ENCODE measurements at places on chromosomes 12 and 14.
A peak's percentile ranks its signal among the peaks of the same experiment; 100 is the strongest.

DNA sequence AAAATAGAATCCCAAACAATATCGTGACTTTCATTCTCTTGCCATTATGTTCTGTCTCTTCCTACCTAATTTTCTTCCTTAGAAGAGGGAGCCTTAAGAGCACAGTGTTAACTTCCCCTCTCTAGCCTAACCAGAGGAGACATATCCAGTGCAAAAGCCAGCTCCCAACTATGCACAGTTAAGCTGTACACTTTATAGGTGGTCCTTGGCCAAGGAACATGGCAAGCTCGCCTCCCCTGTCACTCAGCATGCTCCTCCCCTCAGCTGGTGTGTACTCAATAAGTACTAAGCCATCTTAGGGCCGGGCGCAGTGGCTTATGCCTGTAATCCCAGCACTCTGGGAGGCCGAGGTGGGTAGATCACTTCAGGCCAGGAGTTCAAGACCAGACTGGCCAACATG, 255.1 kb upstream of the TMPO start:
- no peak overlapping the region for H3K4me3 ChIP-seq
- DNase-seq: no peak
- H3K27ac ChIP-seq: no peak overlapping the region

GRCh38 chr12:48615681-48616080, 45.8 kb upstream of the LALBA start:
- DNase-seq: no peak
- peaks cover 41% of the 10 kb centered on the region for H3K27me3 ChIP-seq
- H3K4me1 ChIP-seq: no peaks in the 10 kb centered on the region
- peaks cover 5% of the 10 kb centered on the region for H3K36me3 ChIP-seq
- no peak overlapping the region for H3K27ac ChIP-seq
- H3K4me3 ChIP-seq: no peak overlapping the region

DNA sequence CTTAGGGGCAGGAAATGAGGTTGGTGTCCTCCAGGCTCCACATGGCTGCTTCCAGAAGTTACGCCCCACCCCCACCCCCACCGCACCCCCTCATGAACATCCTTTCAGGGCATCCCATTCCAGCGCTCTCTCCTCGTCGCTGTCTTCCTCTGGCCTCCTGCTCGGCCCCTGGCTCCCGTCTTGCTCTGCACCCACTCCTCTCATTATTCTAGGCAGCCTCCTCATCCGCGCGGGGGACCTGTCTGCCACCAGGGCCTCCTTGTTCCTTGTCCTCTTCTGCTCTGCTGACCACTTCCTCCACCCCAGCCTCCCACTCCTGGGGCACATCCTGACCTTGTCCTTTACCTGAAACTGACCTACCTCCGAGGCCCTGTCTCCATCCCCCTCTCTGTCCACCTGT, 29.8 kb upstream of the PLEKHG6 start:
- peaks cover 49% of the 10 kb centered on the region for H3K27me3 ChIP-seq
- no peaks in the 10 kb centered on the region for H3K36me3 ChIP-seq
- no peak overlapping the region for H3K4me3 ChIP-seq
- H3K4me1 ChIP-seq: peaks cover 5% of the 10 kb centered on the region

GRCh38 chr14:50801706-50802105, 29.3 kb downstream of the NIN start:
- H3K4me3 ChIP-seq: no peak overlapping the region
- DNase-seq: no peak
- H3K27me3 ChIP-seq: no peaks in the 10 kb centered on the region
- no peak overlapping the region for H3K27ac ChIP-seq
- peaks cover 29% of the 10 kb centered on the region for H3K36me3 ChIP-seq
- H3K4me1 ChIP-seq: peaks cover 4% of the 10 kb centered on the region

DNA sequence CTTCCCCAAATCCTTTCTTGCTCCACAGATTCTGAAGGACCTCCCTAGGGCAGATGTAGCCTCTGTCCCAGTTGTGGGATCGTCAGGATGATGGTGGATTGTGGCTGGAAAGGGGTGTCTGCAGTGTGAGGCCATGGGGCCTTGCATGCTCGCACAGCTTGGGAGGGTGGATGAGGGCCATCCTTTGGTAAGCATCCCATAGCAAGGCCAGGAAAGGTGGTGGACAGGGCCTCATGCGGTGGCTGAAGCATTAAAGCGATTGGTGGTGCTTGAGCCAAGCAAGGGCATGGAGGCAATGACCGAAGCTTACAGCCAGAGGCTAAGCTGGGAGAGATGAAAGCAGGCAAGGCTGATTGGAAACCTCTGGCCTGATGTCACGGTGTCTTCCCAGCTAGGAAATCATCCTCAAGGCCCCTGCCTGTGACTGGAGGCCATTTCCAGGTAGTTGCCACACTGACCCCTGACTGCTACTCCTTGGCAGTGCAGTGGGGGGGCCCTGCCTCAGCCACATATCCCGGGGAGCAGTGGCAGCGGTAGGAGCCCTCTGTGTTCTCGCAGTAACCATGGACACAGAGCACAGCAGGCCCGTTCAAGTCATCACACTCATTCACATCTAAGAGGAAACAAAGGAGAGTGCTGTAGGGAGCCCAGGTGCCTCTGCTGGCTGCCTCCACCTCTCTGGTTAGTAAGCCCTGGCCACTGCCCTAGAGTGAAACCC, 7.0 kb downstream of the ISCA2 start:
- no peak for DNase-seq
- no peak overlapping the region for H3K4me3 ChIP-seq

GRCh38 chr14:58718226-58719205, 80.8 kb downstream of the DACT1 start:
- H3K4me1 ChIP-seq: no peaks in the 10 kb centered on the region
- H3K27me3 ChIP-seq: peaks cover 3% of the 10 kb centered on the region
- H3K36me3 ChIP-seq: no peaks in the 10 kb centered on the region
- no peak overlapping the region for H3K4me3 ChIP-seq

DNA sequence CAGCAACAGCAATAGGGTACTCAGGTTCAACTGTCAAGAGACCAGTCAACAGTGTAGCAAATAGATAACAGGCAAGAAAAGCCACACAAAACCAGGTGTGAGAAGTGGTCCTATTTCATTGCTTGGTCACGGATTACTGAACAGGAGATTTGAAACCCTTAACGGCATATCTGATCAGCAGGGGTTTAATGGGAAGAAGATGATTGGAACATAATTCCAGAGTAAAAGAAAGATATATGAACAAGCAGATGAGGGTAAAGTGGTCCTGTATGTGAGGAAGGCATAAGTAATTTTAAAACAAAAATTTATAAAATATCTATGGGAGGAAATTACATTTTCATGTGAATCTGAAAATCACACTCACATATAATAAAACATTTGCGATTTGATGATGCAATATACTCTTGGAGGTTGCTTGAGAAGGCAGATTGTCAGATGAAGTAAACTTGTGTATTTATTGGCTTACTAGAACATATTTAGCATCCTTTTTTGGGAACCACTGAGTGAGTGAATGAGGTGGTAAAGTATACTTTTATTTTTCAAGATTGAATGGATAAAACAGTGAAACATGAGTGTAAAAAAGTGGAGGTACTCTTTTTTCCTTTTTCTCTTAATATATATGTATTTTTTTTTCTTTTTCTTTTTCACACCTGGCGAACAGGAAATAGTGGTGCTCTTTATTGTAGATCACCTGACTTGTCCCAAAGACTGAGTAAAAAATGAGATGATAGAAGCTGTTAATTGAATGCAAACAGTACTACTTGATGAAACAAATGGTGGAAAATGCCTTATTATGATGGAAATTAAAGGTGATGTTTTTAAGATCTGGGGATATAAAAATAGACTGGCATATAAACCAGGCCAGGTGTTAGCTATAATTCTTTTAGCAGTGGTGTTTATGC, 21.6 kb upstream of the SDR39U1 start:
- H3K4me1 ChIP-seq: peaks cover 11% of the 10 kb centered on the region
- H3K4me3 ChIP-seq: no peak overlapping the region
- DNase-seq: no peak
- H3K27ac ChIP-seq: no peak overlapping the region

GRCh38 chr12:107736914-107737313, 24.0 kb downstream of the PRDM4 start:
- peaks cover 5% of the 10 kb centered on the region for H3K4me1 ChIP-seq
- no peak overlapping the region for H3K27ac ChIP-seq
- DNase-seq: no peak
- no peaks in the 10 kb centered on the region for H3K27me3 ChIP-seq
- no peak overlapping the region for H3K4me3 ChIP-seq

GRCh38 chr12:5507944-5508343, 76.0 kb downstream of the NTF3 start:
- H3K27me3 ChIP-seq: no peaks in the 10 kb centered on the region
- H3K4me1 ChIP-seq: no peaks in the 10 kb centered on the region
- H3K4me3 ChIP-seq: no peak overlapping the region
- DNase-seq: no peak
- H3K36me3 ChIP-seq: no peaks in the 10 kb centered on the region

- no peaks in the 10 kb centered on the region for H3K36me3 ChIP-seq
- H3K27me3 ChIP-seq: peaks cover 18% of the 10 kb centered on the region
- H3K4me1 ChIP-seq: no peaks in the 10 kb centered on the region
- no peak overlapping the region for H3K4me3 ChIP-seq
- no peak for DNase-seq
Measured at GRCh38 chr12:45462506-45462905, 246.6 kb downstream of the ANO6 start.

DNA sequence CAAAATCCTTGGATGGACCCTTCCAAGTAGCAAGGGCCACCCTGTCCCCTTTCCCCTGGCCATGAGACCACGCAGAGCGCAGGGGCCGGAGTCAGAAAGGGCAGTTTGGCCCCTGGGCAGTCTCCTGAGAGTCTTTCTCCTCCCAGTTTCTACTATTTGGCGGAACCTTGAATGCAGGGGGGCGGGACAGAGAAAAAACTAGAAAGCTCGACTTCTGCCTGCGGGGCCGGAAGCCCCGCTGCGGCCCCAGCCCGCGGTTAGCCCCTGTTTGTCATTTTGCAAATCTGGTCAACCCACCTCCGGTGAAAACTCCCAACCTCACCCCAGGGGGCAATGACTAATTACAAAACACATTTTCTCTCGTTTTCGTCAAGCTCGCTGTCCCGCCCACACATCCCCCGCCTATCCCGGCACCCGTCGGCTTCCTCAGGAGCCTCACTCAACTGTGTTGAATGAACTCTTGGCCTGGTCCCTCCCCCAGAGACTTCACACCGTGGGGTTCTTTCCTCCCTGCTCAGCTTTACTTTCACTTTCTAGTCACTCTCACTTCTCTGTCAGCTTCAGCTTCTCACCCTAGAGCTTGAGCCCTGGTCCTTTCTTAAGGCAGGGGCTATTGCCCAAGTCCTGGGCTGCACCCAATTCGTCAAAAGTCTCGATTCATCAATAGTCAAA, 66.7 kb downstream of the IRF2BPL start:
- no peaks in the 10 kb centered on the region for H3K36me3 ChIP-seq
- H3K27me3 ChIP-seq: peaks cover 42% of the 10 kb centered on the region
- peak overlapping the region; percentile 42 for H3K4me3 ChIP-seq

- H3K4me3 ChIP-seq: no peak overlapping the region
- no peak overlapping the region for H3K27ac ChIP-seq
- peaks cover 9% of the 10 kb centered on the region for H3K27me3 ChIP-seq
- no peak for DNase-seq
- peaks cover 20% of the 10 kb centered on the region for H3K4me1 ChIP-seq
Measured at GRCh38 chr12:6757028-6757690, 4.2 kb upstream of the MLF2 start.

DNA sequence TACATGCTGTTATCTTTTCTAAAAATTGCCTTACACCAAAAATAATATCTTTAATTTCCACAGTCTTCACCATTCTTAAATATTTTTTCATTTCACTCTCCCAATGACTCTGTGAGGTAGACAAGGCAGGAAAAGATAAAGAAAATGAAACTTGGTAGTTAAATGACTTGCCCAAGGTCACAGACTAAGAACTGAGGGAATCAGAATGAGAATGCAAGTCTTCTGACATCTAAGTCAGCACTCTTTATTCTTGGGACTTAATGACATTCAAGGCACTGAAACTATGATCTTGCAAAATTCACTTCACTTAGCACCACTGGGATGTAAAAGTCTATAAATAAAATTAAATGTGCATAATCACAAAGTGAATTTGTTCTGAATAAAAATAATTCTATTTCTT, 104.5 kb downstream of the SLC2A13 start:
- DNase-seq: no peak
- no peak overlapping the region for H3K4me3 ChIP-seq
- no peaks in the 10 kb centered on the region for H3K27me3 ChIP-seq
- peaks cover 3% of the 10 kb centered on the region for H3K4me1 ChIP-seq
- no peak overlapping the region for H3K27ac ChIP-seq

DNA sequence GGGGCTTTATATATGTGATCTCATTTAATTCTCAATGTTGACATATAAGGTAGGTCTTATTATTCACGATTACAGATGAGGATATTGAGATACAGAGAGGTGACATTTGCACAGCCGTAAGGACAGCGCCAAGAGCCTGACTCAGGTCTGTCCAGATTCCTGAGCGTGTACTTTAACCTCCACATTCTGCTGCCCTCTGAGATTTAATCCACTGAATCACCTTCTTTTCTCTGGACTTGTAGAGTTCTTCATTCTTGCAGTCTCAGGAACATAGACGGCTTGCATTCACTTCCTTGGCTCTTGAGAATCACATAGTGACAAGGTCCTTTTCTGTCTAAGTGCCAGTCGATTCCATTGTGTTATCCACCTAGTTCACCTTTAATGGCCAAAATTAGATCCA, 141.0 kb upstream of the ARHGAP5 start:
- H3K36me3 ChIP-seq: no peaks in the 10 kb centered on the region
- H3K4me3 ChIP-seq: no peak overlapping the region
- H3K27me3 ChIP-seq: peaks cover 5% of the 10 kb centered on the region

DNA sequence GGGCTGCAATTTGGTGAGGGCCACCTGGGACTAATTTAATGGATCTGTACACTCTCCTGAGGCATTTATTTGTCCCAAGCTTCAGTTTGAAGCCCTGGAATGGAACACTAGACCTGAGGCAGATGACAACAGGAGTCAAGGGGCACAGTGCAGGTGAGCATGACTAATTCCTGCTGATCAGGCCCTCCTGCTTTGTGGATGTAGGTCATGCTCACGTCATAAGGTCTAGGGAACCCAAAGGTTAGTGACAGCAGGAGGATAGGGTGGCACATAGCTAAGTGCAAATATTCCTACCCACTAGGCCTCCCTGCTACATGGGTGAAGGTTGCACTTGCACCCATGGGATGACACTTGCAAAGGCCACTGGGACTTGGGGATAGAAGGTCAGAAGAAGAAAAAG, 30.8 kb downstream of the SDR9C7 start:
- no peaks in the 10 kb centered on the region for H3K4me1 ChIP-seq
- no peaks in the 10 kb centered on the region for H3K36me3 ChIP-seq
- no peak for DNase-seq
- peaks cover 8% of the 10 kb centered on the region for H3K27me3 ChIP-seq
- H3K27ac ChIP-seq: no peak overlapping the region

DNA sequence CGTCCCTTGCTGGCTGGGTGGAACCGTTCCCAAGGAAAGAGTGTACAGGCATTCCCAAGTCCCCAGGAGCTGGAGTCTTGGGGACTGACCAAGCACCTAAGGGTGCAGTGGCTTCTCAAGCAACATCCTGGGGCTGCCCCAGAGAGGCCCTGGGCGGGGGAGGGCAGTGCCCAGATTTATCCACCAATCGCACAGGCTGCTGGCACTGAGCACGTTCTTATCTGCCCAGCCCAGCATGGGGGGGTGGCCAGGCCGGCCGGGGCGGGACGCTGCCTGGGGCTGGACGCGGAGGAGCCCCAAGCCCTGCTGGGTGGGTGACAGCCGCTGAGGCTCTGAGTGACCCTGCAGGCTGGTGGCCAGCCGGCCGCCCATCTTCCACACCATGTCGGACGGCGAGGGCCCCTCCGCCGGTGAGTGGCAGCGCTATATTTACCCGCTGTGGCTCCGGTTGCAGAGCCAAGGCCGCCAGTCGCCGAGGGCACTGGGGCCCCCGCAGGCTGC, 53.4 kb downstream of the CYP46A1 start:
- no peaks in the 10 kb centered on the region for H3K4me1 ChIP-seq
- no peak for DNase-seq
- H3K27me3 ChIP-seq: peaks cover 22% of the 10 kb centered on the region
- no peak overlapping the region for H3K4me3 ChIP-seq
- no peaks in the 10 kb centered on the region for H3K36me3 ChIP-seq
- H3K27ac ChIP-seq: no peak overlapping the region

All from activated CD8-positive, alpha-beta memory T cell treated with anti-CD3 and anti-CD28 coated beads, Interleukin-2, amount 10 ng/mL, durations not matched to agents 7 days and 5 days (primary cell).